ENCODE measurements at places on chromosomes 6 and 20.

DNA sequence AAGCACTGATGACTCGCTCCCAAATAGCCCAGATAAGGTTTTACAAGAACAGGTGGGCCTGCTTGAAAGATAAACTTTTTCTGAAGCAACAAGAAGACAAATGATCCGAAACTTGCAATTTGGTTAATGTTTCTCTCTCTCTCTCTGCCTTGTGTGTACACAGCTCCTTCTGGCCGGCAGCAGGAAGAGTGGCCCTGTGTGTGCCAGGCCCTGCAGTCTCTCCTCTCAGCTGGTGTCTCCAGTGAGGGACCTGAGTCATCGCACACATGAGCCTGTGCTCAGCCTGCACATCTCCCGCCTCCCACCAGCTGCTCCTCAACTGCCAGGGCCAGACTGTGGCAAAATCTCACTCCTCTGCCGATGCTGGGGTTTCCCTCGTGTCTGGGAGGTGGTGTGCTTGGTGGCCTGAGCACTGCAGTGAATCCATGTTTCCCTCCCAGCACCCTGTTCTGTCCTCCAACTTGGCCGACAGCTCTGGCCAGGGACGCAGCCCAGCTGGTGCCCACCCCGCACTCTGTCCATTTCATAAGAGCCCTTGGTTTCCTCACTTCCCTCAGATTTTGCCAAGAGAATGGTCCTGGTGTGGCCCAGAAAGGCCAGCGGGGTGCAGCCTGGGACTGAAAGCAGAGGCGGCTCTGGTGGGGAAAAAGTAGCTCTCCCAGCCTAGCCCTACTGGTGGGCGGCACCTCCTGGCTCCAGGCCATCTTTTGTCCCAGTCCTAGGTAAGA, 49.4 kb downstream of the ERMARD start:
- no peak for DNase-seq

- DNase-seq, result no peak
Observed at GRCh38 chr6:107511511-107511993, 21.6 kb downstream of the SOBP start.

DNA sequence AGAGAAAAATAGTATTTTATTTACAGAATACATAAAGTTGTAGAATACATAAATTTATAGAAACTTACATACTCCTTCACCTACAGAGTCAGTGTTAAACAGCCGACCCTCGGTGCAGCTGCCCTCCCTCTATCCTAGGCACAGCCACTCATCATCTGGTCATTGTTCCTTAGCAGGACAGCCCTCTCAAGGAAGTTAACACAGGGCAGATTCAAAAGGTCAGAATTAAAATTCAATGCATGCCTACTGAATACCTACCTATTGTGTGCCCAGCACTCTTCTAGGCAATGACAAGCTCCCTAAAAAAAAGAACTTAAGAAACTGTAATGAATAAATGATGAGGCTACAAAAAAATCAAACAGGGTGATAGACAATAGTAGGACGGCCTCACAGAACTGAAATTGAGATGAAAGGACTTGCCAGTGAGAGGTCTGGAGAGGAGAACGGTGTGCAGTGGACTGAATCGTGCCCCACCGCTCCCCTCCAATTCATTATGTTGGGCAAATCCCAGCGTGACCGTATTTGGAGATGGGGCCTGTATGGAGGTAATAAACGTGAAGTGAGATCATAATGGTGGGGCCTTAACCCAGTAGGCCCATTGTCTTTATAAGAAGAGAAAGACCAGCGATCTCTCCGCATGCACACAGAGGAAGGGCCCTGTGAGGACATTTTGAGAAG, 326.0 kb downstream of the PACRG start:
- DNase-seq, result no peak

DNA sequence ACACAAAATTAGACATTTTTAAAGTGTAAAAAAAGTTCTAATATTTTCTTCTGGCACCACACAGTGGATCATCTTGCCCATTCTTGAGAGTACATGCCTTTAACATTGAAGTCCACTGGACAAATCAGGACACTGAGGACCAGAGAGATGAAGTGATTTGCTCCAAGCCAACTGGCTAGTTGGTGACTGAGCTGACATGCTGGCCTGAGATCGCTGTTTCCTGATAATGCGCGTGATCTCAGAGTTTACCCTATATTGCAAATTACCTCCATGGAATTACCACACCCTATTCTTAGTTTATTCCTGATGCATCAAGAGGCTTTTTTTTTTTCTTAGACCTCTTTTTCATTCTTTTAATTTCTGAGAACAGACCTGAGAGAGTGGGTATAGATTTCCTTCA, 432.8 kb downstream of the CD83 start:
- no peak for DNase-seq

GRCh38 chr20:8375898-8376297, 243.8 kb downstream of the PLCB1 start:
- DNase-seq, result no peak

- no peak for DNase-seq
Observed at GRCh38 chr20:34449674-34450592, 66.3 kb upstream of the DYNLRB1 start.

- DNase-seq, result no peak
Observed at GRCh38 chr6:108762394-108762793, 85.8 kb upstream of the ARMC2 start.

GRCh38 chr20:5474646-5475550, 158.1 kb upstream of the PROKR2 start:
- DNase-seq, result no peak

DNA sequence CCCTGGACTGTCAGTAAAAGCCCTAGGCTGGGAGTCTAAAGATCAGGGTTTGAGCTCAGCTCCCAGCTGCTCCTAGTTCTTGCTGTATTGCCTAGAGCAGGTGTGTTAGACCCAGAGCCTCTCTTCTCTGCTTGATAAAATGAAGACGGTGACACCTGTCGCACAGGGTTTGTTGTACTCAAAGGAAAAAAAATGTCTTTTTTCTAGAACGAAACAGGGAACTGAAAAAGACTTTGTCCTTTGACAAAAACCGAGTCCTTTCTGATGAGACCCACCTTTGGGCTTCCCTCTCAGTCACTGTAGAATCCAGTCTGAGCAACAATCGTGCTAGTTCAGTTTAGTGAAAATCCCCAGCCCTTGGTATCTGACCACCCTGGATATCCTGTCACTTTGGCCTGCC, 102.1 kb upstream of the LAMP5 start:
- DNase-seq, result no peak

DNA sequence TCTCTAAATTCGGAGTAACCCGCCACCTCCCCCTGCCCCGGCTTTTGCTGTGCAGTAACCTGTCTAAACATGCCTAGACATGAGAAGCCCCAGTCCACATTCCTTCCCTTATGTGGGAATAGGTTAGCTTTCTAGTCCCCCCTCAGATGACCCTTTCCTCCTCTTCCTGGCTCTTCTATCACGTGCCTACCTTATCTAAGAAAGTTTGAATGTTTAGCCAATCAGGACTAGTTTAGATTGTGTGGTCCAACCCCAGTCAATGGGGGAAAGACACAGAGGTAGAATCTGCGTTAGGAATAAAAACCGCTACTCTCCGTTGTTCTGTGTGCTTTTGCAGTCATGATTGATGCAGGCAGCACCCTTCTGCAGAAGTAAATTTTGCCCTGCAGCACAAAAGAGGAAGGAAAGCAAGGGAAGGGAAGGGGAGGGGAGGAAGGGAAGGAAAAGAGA, 69.0 kb upstream of the CD93 start:
- DNase-seq, result no peak

DNA sequence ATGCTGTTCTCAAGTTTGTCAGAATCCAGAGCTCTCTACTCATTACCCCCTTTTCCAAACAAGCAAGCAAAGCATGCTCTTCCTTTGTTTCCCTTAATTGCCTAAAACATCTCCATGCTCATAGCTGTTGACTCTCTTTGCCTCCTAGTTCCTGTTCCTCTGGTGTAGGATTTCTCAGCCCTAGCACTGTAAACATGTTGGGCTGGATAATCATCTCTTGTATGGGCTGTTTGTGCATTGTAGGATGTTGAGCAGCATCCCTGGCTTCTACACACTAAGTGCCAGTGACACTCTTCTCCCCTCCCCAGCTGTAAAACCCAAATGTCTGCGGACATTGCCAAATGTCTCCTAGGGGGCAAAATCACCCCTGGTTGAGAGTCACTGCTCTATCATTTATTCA, 14.0 kb downstream of the PPARD start:
- DNase-seq, result no peak

DNA sequence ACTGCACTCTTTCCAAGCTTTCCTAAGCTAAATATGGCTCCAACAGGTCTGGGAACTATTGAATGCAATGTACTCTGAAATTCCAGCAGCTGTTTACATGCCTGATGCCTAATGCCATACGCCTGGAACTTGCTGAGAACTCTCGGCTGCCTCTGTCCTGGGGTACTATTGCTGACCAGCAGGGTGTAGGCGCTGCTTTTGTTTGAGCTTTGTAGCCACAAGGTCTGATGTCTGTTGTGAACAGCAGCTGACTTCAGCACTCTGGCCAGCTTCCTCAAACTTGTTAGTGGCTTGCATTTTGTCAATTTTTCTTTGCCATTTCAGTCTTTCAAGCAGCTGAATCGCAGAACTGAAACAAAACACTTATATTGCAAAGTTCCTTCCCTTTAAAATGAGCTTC, 26.7 kb downstream of the SAYSD1 start:
- DNase-seq, result peak; percentile 34

- DNase-seq, result peak; percentile 50
Observed at GRCh38 chr20:19993958-19994669, 23.0 kb upstream of the NAA20 start.

GRCh38 chr6:45470131-45470738, 92.5 kb upstream of the SUPT3H start:
- no peak for DNase-seq

- no peak for DNase-seq
Observed at GRCh38 chr6:321536-322258, 29.4 kb downstream of the DUSP22 start.

- no peak for DNase-seq
Observed at GRCh38 chr6:136178749-136179148, 71.4 kb downstream of the MTFR2 start.

- no peak for DNase-seq
Observed at GRCh38 chr20:10789386-10789785, 115.6 kb upstream of the JAG1 start.

GRCh38 chr6:151536188-151536479, 42.3 kb downstream of the CCDC170 start:
- no peak for DNase-seq

DNA sequence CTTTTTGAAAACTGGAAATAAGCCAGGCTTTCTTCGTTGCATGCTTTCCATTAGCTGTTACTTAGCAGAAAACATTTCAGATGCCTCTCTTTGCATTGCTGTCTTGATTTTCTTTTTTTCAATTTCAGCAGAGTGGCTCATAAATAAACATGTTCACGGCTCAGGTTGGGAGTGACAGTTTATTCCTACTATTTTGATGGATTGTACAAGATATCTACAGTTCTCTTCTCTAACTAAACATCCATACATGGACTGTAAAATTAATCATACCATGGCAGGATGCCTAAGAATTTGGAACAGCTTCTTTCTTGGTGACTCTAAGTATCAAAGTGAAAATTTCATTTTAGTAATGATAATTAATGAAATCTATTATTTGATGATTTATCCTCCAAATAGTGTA, 130.5 kb upstream of the EPHA7 start:
- no peak for DNase-seq

DNA sequence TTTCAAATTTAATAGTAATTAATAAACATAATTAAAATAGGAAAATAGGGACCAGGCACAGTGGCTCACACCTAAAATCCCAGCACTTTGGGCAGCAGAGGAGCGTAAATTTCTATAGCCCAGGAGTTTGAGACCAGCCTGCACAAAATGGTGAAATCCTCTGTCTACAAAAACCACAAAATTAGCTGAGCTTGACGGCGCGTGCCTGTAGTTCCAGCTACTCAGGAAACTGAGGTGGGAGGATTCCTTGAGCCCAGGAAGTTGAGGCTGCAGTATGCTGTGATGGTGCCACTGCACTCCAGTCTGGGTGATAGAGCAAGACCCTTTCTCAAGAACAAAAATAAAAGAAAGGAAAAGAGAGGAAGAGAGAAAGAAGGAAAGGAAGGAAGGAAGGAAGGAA, 1387.0 kb upstream of the ADGRB3 start:
- DNase-seq, result no peak

DNA sequence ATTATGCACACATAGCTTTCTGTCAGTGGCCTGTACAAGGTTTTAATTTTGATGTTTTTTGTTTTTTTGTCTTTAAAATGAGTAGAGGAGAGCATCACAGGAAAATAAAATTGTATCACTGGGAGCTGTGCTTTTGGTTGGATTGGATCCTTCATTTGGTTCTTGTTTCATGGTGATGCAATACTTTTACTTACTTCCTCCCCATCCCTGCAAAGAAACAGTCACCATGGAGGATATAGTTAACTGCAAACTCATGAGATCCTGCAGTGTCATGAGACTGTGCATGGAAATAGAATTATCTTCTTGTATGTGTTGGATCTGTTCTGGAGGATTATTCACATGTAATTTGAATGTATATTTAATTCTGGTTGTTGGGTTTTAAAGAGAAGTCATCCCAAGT, 122.3 kb downstream of the JARID2 start:
- no peak for DNase-seq

DNA sequence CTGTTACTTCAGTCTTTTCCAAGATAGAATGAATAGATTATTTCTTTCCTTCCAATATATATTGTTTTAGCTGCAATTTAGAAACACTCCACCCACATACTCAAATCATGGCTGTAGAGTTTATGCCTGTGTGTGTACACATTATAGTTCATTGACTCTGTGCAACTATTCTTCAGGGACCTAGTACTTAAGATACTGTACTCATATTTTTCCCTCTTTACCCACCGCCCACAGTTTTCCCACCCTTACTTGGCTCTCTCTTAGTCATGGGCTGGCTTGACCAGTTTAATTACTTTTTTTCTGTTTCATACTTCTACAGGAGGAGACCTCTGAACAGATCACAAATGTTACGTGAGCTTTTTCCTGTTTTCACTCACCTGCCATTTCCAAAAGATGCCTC, 30.4 kb downstream of the C6orf89 start:
- no peak for DNase-seq

- DNase-seq, result no peak
Observed at GRCh38 chr6:68226460-68226859, 408.6 kb upstream of the ADGRB3 start.

DNA sequence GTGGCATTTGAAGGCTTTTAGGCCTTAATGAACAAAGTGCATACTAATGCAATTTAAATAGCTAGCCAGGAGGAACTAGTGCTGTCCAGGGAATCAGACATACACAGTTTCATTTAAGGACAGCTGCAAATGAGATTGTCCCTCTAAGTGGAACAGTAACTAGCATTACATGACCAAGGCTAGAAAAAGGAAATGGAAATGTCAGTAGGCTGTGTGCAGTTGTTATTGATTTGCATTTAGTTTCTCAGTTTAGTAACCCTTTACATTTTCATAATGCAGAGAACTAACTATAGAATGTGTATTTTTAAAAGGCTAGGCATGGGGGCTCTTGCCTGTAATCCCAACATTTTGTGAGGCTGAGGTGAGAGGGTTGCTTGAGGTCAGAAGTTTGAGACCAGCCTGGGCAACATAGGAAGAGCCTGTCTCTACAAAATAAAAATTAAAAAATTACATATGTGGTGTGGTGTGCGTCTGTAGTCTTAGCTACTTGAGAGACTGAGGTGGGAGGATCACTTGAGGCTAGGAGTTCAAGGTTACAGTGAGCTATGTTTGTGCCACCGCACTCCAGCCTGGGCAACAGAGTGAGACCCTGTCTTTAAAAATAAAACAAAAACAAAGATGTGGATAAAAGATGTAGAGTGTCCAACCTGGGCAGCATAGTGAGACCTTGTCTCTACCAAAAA, 468.0 kb downstream of the UTRN start:
- DNase-seq, result no peak

- no peak for DNase-seq
Observed at GRCh38 chr6:39754514-39755115, 29.4 kb upstream of the KIF6 start.

- no peak for DNase-seq
Observed at GRCh38 chr20:16526433-16527380, 46.5 kb downstream of the KIF16B start.

All from foreskin melanocyte (primary cell).